Hematopoietic multipotent progenitor cell treated with erythropoietin and hydrocortisone succinate and interleukin-3 and kit ligand, for 17 days (in vitro differentiated cells): ENCODE measurements at places on chromosomes 16 and 17.

DNA sequence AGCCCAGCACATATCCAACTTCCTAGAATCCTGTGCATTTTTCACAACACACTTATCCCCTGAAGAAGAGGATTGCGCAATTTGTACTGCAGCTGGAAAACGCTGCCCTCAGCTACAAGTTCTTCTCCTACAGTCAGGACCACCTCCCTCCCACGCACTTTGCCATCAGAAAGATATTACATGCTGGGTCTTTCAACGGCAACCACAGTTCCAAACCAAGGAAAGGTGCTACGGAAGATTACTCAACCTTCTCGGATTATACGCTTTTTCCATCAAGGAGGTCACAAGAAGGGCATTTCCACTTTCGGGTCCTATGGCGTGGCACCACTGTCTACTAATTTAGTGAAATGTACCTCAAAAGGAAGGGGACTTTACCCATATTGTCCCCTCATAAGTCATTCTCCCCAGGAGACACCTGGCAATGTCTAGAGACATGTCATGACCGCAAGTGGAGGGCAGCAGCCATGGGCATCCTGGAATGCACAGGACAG, 35.2 kb downstream of the USP7 start:
- DNase-seq = no peak

- DNase-seq = no peak
Measured at GRCh38 chr17:13580790-13581189, 20.9 kb downstream of the HS3ST3A1 start.

DNA sequence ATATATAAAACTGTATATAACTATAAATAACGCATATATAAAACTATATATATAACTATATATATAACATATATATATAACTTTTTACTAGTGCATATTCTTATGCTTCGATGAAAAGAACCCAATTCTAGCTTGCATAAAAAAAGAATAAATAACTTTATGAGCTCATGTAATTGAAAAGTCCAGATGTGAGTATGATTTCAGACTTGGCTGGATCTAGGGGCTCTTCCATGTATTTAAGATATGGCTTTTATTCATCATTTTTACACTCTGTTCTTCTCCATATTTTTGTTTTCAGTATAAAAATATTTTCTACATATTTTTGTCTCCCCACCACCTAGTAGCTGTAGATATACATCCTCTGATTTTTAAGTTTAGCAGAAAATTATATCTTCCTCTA, 417.5 kb downstream of the CDH11 start:
- no peak for DNase-seq

DNA sequence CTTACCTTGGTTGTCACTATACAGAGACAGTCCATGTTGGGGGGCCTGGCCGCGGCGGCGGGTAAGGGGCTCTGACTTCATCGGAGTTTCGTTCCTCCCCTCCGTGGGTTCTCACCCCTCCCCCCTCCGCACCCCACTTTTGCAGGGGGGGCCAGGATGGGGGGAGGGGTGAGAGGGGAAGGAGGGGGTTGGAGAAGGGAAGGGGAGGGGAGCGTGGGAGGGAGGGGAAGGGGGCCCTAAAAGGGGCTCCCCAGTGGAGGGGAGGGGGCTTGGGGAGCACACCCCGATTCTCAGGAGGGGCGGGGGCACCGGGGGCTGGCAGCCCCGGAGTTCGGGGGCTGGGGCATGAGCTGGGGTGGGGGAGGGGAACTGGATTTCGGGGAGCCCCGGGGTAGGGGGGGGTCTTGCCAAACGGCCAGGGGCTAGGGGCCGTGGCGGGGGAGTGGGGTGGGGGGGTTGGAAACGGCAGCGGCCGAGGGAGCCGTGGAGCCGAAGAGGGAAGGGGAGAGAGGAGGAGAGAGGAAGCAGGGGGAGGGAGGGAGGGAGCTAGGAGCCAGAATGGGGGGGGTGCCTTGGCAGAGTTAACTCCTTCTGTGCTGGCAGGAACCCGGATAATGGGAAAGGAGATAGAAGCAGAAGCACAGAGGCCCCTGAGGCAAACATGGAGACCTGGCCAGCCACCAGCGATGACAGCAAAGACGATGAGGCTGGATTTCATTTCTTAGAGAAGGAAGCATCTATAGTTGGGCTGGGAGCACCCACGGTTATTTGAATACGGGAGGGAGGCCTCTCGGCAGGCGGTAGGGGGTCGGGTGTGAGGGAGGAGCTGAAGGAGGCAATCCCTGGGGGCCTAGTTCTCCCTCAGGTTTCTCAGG, 2.3 kb downstream of the DLG4 start:
- DNase-seq = no peak

GRCh38 chr17:15912416-15912955, 32.4 kb upstream of the ADORA2B start:
- no peak for DNase-seq

DNA sequence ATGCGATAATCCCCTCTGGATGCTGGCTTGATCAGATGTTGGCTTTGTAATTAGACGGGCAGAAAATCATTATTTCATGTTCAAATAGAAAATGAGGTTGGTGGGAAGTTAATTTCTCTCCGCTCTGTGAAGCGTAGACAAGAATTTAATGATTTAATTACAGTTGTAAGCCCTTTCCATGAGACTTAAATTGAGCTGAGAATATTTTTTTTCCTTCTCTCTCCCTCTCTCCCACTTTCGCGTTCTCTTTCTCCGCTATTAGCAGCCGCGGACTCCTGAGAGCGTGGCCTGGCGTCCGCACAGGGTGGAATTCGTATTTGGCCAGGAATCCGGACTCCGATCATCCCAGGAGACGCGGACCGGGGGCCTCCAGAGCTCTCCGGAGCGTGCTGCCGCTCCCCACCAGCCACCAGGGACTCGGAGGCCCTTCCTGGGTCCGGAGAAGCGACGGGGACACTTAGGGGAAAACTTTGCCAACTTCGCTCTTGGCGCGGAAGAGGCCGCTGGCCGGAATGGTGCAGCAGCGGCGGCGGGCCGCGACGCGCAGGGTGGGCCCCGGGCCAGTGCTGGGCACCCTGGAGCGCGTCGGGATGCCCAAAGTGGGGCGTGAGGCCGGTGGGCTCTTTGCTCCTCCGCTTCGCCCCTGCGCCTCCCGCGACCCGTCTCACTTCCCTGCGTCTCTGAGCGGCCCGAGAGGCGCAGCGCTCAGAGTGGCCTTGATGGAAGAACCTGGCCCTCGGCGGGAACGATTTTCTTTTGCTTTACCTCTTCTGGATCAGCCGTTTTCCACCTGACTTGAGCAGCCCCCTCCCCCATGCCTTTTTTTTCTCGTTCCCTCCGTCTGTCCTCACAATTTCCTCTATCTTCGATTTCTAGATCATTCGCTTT, 3.6 kb upstream of the IRX3 start:
- no peak for DNase-seq

GRCh38 chr17:42674755-42675347, 1.9 kb downstream of the PLEKHH3 start:
- peak; percentile 23 for DNase-seq

DNA sequence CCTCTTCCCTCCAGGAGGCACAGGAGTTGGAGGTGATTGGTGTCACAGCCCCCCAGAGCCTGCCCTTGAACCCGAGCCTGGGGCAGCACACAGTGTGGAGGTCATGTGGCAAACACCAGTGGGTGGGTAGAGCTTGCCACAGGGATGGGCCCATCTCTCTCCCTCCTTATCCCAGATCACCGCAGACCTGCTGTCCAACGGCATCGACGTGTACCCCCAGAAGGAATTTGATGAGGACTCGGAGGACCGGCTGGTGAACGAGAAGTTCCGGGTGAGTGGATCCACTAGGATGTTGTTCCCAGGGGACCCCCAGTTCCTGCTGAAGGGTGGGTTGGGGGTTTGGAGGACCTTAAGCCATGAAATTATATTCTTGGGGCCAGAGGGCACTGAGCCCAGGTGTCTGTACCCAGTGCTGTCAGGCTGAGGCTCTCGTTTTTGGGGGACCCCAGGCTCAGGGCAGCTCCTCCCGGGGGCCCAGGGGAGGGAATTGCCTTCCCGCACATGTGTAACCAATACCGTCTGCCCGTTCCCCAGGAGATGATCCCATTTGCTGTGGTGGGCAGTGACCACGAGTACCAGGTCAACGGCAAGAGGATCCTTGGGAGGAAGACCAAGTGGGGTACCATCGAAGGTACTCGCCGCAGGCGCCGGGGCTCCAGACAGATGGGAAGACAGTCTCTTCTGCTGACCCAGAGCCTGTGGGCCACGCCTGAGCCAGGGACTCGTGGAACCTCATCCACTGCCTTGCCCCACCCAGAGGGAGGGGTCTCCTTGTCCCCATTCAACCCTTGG, 351.9 kb downstream of the SEC14L1 start:
- no peak for DNase-seq

GRCh38 chr17:68248891-68249290, 1.0 kb downstream of the AMZ2 start:
- DNase-seq = peak; percentile 23

DNA sequence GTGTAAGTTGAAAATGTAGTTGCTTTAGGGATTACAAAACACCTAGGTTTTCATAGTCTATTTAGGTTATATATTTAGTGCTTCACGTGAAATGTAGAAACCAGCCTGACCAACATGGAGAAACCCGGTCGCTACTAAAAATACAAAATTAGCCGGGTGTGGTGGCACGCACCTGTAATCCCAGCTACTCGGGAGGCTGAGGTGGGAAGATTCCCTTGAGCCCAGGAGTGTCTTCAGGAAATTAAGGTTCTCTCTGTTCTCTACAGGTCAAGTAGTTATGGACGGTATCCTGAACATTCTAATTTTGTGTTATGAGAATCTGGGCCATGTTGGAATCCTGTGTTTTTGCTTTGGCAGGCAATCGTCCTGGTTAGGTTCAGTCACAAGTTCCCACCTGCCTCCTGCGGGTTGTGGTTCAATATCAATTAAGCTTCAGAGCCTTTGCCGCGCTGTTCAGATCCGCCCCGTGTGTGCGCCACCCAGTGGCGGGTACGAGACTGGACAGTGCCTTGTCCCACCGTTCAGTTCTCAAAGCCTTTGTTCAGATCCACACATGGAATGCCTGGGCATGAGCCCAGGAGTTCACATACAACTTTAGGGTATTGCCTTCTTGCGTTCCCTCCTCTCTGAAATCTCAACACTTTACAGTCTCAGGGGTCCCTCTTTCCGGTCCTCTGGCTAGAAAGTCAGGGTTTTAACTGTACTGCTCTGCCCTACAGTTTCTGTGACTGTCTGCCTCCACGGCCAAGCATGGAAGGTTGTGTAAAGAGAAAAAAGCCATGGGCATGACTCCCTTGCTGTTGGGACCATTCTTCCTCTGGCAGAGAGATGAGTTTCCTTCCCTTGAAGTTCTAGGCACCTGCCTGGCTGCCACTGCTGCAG, 41.7 kb downstream of the HEATR6 start:
- peak; percentile 70 for DNase-seq

DNA sequence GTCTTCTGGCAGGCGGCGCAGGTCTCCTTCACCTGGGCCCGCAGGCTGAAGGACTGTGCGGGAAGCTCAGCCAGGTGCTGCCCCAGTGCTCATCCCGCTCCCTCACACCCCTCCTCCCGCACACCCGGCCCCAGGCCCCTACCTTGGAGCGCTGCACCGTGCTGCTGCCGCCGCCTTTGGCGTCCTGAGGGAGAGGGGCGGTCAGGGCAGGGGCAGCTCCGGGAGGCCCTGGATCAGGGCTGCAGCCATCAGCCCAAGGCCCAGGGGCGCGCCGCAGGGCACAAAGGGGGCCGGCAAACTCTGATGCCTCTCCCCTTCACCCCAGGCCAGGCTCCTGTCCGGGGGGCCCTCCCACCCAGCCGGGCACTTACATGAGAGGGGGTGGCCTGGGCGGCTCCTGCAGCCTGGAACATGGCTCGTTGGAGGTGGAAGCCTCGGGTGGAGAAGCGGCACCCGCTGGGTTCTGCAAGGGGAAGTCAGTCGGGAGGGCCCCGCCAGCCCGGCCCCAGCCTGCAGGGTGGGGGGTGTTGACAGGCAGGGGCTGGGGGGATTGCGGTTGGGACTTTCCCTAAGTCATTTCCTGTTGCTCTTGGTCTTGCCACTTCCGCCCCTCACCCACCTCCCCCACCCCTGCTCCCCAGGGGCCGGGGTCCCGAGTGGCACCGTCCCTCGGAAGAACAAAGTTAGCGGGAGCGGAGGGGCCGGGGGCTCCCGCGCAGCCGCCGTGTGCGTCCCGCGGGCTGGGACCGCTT, 863 bp downstream of the LIMD2 start:
- DNase-seq = no peak

GRCh38 chr16:8614435-8615029, 7.0 kb upstream of the METTL22 start:
- DNase-seq = no peak

GRCh38 chr17:6392609-6393350, 42.1 kb downstream of the AIPL1 start:
- no peak for DNase-seq

DNA sequence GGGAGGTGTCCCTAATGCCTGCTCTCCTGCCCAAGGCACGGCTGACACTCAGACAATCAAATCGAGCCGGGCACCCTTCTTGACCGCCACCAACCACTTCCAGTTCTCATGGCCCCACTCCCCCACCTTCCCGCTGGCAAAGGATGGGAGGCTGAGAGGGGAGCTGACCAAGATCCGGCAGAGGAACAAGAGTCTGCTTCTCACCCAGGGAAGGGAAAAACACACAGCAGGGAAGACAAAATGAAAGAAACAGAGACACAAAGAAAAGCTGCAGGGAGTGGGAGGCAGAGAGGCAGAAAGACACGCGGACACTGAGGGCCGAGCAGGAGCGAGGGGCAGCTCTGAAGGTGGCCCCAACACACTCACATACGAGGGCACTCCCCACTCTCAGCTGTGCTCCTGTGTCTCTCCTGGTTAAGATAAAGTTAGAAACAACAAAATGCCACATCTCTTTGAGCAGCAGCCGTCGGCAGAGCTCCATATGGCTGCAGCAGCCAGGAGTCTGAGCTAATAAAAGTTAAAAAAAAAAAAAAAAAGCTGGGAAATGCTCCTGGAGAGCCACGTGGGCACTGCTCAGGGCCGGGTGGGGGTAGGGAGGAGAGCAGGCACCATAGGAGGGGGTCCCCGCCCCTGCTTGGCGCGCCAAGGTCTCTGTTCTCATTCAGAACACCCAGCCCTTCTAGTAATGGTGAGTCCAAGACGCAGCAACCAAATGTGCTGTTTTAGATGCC, 7.4 kb downstream of the LRRC75A start:
- DNase-seq = no peak

GRCh38 chr16:85081038-85081437, 31.2 kb downstream of the CIBAR2 start:
- DNase-seq = no peak

- no peak for DNase-seq
Measured at GRCh38 chr16:89890886-89891657, 17.7 kb downstream of the TCF25 start.
